GM13976 (cell line): ENCODE measurements at places on chromosomes 3 and 15.

DNA sequence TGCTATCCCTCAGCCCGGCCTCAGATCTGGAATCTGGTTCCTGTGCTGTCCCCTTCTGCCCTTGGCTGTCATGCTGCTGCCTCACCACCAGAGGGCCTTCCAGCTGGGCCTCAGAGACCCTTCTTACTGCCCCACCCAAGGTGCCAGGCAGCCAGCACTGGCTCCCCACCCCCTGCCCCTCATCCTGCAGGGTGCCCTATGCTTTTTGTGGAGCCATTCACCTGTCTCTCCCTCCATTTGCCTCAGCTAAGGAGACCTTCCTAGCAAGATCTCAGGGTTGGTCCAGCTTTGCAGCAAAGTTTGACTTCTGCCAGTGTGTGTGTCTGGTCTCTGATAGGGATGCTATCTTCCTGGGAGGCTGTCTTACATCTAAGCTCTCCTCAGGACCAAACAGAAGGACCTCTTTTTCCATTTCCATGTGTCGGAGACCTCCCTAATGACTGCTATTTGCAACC, 1.9 kb upstream of the VWA5B2 start:
- peak; percentile 80 for DNase-seq

GRCh38 chr15:61811952-61812351, 248.3 kb downstream of the VPS13C start:
- no peak for DNase-seq

DNA sequence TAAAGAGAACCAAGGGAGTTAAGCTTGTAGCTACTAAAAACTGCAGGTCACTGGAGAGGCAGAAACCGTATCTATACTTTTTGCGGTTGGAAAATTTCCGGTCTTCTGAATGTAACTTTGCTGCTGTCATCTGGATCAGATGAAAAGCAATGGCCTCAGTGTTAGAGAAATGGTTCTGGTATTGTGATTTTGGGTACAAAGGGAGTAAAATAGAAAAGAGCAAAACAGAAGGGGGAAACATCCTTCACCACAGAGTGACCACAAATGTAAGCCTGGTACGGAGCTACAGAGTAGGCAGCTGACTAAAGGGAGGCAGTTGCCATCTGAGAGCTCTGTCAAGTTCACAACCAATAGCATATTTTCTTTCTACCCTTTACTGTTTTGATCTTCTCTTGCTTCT, 5.6 kb downstream of the CD96 start:
- DNase-seq = no peak

DNA sequence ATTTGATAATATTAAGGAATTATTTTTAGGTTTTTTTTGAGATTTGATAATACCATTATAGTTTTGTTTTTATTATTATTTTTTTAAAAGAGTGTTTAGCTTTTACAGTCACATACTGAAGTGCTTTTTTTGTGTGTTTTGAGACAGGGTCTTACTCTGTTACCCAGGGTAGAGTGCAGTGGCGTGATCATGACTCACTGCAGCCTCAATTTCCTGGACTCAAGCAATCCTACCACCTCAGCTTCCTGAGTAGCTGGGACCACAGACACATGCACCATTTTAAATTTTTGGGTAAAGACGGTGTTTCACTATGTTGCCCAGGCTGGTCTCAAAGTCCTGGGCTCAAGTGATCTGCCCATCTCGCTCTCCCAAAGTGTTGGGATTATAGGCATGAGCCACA, 73.0 kb downstream of the SUMF1 start:
- DNase-seq = no peak
